ENCODE measurements at places on chromosomes 12 and 14.

- no peak for DNase-seq
Observed at GRCh38 chr12:16245209-16245608, 32.3 kb downstream of the SLC15A5 start.

DNA sequence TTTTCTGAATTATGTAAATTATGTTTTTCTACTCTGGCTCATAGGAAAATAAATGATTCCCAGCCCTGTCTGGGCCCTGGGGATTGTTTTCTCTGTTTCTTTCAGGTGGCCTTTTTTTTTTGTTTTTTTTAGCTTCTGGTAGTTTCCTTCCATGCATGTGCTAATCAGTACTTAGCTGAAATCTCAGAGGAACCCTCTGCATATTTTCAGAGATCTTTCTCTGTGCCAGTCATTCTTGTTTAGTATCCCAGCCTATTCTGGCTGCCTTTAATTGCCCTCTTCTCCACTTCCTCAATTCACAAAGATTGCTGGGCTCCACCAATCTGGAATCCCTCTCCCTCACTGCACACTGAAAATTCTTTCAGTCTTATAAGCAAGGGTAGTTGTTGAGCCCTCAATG is 46.9 kb downstream of the CNOT2 start:
- DNase-seq = no peak

DNA sequence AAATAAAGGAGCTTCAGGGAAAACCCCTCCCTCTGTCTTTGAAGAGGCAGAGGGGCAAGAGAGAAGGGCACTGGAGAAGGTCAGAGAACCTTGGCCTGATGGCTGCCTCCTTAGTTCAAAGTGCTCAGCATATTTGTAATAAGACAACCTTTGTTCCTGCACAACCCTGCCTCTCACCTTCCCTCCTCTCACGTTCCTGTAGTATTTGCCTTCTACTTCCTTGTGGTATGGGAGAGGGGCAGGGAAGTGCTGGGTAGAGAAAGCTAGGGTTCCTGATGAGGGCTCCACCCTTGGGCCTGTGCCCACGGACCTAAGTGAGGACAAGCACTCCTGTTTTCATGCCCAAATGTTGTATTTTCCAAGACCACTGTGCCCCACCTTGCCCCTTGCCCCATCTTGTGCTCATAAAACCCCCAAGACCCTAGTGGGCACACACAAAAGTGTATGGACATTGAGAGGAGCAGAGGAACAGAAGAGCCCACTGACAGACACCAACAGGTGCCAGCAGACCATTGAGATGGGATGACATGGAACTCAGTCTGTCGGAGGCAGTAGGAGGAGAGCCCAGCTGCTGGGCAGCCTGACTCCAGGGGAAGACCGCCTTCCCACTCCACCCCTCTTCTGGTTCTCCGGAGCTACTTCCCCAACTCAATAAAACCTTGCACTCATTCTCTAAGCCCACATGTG is 261.5 kb upstream of the CCDC196 start:
- DNase-seq = no peak

DNA sequence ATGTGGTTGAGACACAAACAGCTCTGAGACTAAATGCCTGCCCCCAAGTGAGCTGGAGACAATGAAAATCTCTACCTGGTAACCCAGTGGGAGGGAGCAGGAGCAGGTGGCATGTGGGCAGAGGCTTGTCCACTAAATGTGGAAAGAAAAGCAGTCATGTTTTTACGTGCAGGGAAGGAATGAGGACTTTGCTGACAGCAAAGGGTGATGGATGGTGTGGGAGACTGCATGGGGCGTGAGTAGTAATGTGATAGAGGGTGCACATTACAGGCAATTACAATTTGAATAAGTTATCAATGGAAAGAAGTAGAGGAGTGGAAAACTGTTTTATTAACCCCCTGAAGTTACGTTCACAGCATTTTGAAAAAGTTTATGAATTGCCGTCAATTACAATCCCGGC is 176.6 kb downstream of the NRXN3 start:
- no peak for DNase-seq

- DNase-seq = no peak
Observed at GRCh38 chr12:94563286-94563685, 87.1 kb downstream of the TMCC3 start.

GRCh38 chr14:87343652-87344051 is 649.3 kb downstream of the GALC start:
- no peak for DNase-seq

GRCh38 chr12:5390174-5390799 is 41.6 kb upstream of the NTF3 start:
- DNase-seq = no peak

- no peak for DNase-seq
Observed at GRCh38 chr14:102693006-102693755, 84.1 kb upstream of the TRAF3 start.

- no peak for DNase-seq
Observed at GRCh38 chr12:89278862-89279261, 73.4 kb downstream of the DUSP6 start.

- peak; percentile 21 for DNase-seq
Observed at GRCh38 chr12:78229591-78230101, 399.0 kb downstream of the NAV3 start.

- no peak for DNase-seq
Observed at GRCh38 chr12:50936821-50937530, 15.4 kb upstream of the HIGD1C start.

GRCh38 chr14:24080888-24081738 is 9.8 kb downstream of the CPNE6 start:
- DNase-seq = peak; percentile 61

DNA sequence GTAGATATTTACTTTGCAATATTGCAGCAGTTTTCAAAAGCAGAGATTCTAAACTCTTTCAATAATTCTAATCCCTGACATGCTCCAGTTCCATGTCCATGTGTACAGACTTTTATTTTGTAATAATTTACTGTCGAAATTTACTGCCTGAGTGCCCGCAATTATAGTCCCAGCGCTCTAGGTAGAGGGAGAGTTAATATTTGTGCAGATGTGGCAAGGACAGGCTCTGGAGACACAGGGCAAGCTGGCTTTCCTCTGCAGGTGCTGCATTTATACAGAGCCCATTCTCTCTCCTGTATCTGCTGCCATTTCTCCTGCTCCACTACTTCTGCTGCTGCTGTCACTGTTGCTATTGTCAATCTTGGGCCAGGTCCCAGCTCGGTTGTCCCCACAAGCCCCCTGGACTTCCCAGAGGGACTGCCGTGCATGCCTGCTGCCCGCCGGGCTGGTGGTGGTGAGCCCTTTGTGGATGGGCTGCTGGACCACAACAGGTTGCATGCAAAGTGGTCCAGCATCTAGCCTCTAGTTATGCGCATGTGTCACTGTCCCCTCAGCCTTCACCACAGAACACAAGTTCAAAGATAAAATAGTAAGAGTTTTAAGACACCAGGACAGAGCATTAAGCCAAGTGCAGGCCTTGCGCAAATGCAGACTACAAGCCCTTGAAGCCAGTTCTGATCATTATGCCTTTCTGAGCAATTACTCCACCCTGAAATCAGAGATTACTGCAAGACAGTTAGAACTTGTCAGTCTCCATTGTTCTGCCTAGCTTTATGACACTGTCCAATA is 40.8 kb upstream of the CSRP2 start:
- peak; percentile 67 for DNase-seq

DNA sequence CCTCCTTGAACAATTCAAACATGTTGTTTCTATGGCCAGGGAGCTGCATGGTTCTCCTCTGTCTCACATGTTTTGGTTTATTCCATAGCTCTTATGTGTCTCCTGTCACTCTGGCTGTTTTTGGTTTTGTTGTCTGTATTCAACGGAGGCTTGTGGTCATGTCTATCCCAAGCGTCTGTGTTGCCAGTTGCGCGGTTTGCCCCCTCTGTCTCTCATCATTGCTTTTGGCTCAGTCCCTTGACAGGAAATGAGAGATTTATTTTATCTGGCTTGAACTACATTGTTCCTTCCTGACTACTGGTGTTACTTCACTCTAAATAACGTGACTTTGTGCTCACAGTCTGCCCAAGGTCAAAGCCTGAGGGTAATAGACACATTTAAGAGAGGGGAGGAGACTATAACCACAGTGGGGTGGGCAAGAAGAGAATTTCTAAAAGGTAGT is 96.4 kb upstream of the SOX5 start:
- no peak for DNase-seq

DNA sequence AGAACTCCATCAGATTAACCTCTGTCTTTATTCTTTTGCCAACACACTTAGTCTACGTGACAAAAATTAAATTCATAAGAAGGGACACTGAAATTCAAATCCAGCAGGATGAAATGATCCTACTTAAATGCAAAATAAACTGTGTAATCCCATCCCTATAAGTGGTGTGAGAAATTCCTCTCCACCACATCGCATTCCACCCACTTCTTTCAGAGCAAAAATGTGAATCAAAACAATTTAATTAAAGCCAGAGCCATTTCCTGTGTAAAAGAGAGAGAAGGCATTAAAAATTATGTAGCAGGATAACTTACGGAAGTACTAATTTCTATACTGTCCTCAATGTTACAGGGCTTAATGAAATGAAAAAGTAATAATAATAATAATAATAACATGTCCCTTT is 844.3 kb downstream of the GALC start:
- no peak for DNase-seq

GRCh38 chr12:81079280-81080076 is 1.6 kb downstream of the ACSS3 start:
- no peak for DNase-seq

DNA sequence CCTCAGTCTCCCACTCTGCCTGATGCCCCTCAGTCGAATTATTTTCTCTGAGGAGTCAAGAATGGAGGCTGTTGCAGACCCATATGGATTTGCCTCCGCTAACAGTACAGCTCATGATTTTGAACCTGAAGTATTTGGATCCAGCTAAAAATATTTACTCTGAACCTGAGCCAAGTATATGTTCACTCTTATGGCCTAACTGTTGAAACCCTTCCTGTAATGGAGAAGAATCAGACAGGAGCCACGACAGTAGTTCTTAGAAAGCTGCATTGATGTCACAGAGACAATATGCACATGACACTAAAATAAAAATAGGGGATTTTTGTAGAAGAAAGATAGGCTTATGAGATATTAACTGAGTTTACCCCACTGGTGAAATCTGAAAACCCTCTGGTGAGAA is 1128.3 kb upstream of the FLRT2 start:
- no peak for DNase-seq

DNA sequence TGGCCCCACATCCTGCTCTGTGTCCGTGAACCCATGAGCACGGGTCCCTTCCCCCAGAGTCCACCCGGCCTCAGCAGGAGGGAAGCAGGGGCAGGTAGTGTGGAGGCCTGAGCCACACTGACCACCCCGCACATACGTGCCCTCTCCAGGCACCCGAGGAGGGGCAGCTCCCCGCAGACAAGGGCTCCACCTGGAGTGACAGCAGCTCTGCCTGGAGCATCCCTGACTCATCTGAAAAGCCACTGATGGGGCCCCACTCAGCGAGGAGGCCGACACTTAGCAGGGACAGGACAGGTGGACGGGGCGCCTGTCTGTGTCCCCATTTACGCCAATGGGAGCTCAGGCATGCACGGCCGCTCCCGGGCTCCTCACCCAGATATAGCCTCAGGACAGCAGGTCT is 237.6 kb upstream of the SFSWAP start:
- DNase-seq = no peak
